Fibroblast of skin of right biceps (primary cell): ENCODE measurements at places on chromosomes 5 and 9.

DNA sequence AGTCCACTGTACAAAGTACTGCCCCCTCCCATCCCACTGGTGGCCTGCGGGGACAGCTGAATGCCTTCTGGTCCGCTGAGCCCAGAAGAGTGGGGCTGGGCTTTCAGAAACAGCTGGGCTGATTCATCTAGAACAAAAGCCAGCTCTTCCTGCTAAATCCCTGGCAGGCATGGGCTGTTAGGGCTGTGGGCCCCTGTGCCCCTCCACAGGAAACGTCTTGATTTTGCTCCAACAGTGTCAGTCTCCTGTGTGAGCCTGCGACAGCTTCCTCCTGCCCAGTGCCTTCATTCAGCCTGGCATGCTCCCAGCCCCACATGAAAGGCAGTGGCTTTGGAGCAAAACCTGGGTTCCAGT lies 6.9 kb upstream of the GSN start:
- peak; percentile 44 for DNase-seq

DNA sequence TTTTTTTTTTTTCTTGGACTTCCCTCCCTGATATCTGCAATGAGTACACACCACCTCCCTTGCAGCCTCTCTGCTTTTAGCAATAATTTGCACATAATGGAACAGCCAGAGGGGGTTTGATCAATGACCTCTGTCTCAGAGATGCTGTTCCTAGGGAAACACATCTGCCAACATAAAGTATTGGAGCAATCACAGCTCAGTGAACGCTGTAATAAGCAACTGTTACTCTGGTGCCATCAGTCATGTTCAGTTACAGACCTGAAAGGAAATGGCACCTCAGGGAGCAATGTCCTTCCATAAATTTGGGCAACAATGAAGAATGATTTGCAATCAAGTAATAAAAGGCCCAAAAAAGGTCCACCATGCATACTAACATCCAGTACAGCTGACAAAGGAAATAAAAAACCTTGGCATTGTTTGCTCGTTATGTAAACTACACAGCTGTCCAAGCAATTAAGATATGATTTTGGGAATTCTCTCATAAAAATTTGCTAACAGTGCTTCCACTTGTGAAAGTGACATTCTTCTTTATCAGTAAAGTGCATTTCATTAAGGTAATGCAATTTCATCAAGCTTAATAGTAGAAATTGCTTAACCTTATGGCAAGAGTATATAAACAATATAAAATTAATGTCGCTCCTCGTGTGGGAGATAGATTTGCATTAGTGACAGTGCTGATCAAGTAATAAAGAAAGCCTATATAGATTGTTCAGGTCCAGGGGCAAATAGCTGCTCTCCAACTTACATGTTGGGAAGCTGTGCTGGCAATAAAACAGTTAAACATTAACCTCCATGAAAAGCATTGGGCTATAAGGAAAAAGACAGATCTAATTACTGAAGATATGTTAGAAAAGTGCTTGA lies 167.8 kb downstream of the RASEF start:
- no peak for DNase-seq

DNA sequence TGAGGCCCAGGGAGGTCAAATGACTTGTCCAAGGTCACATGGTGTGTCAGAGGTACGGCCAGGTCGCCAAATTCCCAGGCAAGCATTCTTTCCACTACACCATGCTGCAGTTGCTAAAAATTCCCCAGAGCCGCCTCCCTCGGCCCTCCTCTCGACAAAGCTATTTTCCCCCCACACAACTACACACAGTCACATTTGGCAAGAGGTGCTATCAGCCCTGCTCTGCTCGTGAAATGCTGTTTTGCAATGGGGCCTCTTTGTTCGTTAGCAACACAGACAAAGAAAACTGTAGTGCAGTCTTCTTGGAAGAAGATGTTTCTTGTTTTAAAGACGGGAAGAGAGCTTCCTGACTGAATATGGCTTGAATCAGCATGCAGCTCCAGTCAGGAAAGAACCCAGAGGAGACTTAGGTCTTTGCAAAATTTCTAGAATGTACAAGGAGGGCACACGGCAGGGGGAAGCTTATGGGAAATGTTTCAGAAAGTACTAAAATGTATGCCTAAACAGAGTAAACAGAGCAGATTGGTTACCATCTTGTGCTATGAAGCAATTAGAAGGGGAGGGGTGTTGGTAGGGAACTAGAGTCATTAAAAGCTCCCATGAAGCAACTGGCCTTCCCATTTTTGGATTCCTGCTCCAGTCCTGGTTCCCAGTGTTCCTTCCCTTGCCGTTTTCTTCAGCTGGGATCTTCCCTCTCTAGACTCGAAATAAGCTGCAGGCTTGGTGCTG lies 14.2 kb downstream of the SLIT3 start:
- DNase-seq, result no peak

- no peak for DNase-seq
Observed at GRCh38 chr9:81374459-81375186, 314.7 kb downstream of the TLE1 start.

DNA sequence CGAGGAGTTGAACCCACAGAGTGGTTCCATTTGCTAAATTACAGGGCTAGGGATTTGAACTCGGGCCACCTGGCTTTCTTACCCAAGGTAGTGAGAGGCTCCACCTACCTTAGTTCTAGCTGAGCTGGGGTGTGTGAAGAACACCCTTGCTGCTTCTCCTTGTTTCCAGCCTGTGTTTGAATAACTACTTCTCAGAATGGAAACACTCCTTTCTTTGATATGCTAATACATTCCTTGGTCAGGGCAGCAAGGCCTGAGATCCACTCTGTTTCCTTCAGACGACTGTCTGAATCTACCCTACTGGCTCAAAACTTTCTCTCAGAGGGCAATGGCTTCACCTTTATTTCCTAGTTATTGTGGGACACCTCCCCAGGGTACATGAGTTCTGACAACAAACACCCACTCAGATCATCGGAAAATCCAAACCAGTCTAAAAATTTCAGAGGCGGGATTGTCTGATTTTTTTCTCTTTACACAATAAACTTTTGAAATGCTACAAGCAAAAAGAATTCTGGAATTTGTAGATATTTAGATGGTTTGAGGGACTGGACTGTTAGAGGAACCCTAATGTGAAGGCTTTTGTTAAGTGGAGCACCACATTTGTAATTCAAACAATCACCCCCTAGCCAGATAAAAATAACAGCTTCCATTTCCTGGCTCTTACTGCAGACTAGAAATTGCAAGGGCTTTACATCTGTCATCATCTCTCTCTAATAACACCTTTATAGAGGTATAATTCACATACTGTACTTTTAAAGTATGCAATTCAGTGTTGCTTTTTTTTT lies 4.0 kb upstream of the ATP6V1G1 start:
- DNase-seq, result no peak

DNA sequence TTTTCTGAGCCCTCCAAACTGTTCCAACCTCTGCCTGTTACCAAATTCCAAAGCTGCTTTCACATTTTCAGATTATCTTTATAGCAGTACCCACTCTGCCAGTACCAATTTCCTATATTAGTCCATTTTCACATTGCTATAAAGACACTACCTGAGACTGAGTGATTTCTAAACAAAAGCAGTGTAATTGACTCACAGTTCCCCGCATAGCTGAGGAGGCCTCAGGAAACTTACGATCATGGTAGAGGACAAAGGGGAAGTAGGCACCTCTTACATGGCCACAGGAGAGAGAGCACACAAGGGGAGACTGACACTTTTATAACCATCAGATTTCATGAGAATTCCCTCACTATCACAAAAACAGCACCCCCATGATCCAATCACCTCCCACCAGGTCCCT lies 105.0 kb downstream of the DTWD2 start:
- no peak for DNase-seq

GRCh38 chr5:26660116-26660515 lies 378.3 kb downstream of the CDH9 start:
- DNase-seq, result no peak
